Muscle of leg (tissue), 16 donors: ENCODE measurements at places on chromosomes 3 and 15. TPM values are rescaled to one million over a fixed set of nuclear protein-coding genes. Genes with fewer than 3 reads are reported as not detected.

DNA sequence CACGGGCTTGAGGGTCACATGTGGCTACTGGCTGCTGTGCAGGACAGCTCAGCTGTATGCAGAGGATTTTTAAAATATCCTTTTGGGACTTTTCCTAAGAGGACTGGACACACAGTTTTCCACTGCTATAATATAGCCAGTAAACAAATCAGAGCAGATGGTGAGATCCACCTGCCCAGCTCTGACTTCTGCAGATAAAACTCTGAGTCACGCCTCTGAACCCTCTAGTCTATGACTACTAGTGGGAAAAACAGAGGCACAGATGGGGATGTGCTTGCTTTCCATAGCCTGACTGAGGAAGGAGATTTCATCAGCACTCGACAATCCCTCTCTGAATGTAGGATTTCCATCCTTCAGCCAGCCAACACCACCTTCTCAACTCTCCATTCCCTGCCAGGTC lies 45.1 kb downstream of the COLQ start:
- DNase-seq, result peak; percentile 87

DNA sequence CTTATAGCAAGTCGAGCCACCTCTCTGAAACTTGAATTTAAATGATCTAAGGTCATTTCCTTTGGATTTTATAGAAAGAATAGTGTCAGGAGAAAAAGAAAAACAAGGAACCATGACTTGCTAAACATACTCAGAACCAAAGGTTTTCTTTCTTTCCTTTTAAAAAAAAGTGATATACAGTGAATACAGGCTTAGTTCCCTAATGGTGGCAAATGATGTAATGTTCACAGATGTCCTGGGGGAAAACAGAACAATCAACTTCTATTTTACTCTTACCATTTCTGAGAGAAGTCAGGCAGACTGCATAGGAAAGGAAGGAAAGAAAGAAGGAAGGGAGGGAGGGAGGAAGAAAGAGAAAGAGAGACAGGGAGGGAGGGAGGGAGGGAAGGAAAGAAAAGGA lies 56.5 kb downstream of the ST6GAL1 start:
- peak; percentile 36 for DNase-seq

DNA sequence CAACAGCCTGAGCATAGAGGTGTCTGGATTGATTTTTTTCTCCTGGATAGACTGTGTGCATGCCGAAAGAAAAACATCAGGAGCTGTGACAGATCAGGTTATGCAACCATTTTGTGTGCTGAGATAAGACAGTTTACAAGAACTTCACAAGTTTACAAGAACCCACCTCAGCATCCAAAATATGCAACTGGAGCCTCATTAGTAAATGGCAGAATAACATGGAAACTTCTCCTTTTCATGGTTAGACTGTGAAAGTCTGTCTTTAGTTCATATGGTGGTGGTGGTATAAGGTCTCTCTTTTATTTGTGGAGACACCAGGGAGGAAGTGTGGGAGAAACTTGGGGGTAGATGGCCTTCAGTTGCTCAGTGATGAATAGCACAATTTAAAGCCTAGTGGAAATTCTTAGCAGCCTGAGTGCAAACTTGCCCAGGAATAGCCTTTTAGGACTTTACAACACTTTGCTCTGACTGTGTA lies 3.7 kb upstream of the ZNF609 start:
- no peak for DNase-seq

DNA sequence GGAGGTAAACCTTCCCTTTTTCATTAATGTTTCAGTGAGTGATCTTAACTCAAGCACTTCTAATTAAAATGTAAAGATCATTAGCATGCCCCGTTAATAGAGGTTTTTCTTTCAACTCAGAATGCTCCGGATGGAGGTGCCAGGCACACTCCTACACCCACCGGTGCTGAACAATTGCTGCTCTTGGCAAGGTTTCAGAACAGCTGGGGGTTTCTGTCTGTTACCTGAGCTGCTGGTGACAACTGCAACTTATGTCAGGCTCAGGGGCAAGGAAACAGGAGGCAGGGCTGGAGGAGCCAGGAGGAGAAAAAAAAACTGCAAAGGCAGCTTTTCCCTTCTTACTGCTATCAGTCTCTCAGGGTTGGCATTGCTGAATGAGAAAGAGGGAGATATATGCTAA lies 250.1 kb downstream of the DIPK2A start:
- DNase-seq, result peak; percentile 28

DNA sequence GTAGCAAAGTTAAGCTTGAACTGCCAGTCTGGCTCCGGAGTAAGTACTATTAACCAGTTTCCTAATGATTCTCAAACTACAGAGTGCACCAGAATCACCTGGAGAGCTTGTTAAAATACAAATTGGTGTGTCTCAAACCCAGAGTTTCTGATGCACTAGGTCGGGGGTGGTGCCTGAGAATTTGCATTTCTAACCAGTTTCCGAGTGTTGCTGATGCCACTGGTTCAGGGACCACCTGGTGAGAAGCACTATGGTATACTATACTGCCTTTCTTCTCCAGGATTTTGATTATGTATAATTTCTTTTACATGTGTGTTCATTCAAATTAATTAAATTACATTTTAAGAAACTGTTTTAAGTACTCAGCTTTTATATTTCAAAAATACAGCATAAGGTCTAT lies 48.8 kb upstream of the PLSCR5 start:
- no peak for DNase-seq

- DNase-seq, result no peak
These were observed 124.0 kb upstream of the PLXNA1 start for GRCh38 chr3:126858887-126859286.

DNA sequence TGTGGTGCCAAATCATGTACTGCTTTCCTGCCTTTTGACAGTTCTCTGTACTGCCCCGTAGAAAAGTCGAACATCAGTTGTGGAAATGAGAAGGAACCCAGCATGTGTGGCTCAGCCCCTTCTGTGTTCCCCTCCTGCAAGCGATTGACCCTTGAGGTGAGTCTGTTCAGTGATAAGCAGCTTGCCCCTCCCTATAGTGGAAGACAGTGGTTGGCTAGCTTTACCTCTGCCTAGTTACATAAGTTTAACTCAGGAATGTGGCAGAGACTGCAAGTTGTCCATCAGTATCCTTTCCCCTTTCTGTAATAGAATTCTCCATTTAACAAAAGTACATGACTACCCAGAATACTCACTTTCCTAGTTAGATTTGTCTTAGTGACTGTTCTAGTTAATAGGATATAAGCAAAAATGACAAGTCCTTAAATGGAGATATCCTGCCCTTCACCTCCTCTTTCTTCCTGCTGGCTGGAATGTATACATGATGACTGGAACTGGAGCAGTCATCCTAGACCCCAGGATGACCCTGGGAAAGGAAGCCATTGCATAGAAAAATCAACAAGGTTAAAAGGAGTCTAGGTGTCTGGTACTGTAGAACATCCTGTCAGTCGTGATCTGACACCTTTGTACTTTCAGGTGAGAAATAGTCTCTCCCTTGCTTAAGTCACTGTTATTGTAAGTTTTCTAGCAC lies 10.6 kb downstream of the SETMAR start:
- DNase-seq, result no peak

DNA sequence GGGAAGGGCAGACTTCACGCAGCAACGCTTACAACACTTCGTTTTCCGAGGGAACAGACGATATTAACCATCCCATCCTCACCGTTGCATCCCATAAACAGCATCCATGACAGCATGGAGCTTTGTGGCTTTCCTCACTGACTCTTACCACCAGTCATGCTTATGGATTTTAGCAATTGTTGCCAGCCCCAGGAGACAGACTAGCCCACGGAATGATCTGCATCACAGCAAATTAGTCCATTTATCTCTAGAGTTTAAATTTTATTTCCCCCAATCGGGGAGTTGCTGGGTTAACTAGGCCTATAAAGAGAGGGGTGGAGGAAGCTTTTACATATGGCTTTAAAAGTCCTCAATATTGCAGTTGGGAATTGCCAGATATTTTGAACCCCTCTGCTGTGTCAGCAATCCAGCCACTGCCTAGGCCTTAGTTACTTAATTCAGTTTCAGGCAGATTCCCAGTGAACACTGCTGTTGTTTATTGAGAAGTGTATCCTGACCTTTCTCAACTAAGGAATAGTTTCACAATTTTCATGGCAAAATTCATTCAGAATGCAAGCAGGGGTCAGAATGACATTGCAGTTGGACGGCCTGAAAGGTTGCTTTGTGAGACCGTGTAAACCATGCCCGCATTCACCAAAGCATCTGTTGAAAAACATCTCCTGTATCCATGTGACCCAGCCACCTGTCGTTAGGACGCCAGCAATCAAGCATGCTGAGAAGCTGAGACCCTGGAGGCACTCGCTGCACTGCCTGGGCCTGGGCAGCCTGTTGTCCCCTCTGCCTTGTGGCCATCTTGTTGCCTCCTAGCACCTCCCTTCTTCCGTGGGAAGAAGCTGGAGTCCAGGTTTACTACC lies 397.4 kb upstream of the TPM1 start:
- peak; percentile 88 for DNase-seq

- DNase-seq, result peak; percentile 64
These were observed 51.6 kb downstream of the ATG7 start for GRCh38 chr3:11323813-11324212.

- no peak for DNase-seq
These were observed 412.0 kb downstream of the CNTN4 start for GRCh38 chr3:2510591-2511145.

DNA sequence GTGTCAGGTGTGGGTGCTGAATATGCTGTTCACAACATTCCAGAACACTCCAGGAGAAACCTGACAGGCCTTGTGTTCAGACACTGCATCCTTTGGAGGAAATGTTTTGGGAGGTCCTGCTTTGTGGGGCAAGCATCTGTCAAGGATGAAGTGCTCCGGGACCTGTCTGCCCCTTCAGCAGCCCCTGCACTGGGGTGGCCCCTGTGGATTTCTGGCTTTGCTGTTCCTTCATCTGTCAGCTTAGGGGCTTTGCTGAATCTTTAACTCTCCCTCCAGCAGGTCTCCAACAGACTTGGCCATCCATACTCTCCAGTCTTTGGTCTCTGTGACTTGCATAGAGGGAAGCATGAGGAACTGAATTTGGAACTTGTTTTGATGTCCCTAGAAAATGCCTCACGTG lies 3.1 kb downstream of the PRR23E start:
- no peak for DNase-seq

GRCh38 chr3:33061782-33062181 lies 35.2 kb downstream of the GLB1 start:
- no peak for DNase-seq

- DNase-seq, result peak; percentile 88
These were observed 949.0 kb downstream of the EPHA3 start for GRCh38 chr3:90056281-90057032.

Gene MKRN2OS
- 0.51 TPM for polyA plus RNA-seq

Gene DPP8
- 14.4 TPM for polyA plus RNA-seq

Gene GOLGA8S
- polyA plus RNA-seq, result 1.2 TPM

Gene LMAN1L
- not detected for polyA plus RNA-seq

Gene REC114
- not detected for polyA plus RNA-seq

Gene MUC4
- 0.45 TPM for polyA plus RNA-seq

Gene CCDC39
- polyA plus RNA-seq, result 4.6 TPM

Gene FBXL2
- polyA plus RNA-seq, result 7.7 TPM
